ENCODE measurements at places on chromosomes 16 and 17. TPM values are rescaled to one million over a fixed set of nuclear protein-coding genes. Genes with fewer than 3 reads are reported as not detected.

Gene TPPP3
- total RNA-seq: not detected

Gene OSGIN1
- 1.2 TPM for total RNA-seq

Gene KCNH6
- total RNA-seq: not detected

Gene OSBPL7
- total RNA-seq: 21.6 TPM

Gene MSLN
- not detected for total RNA-seq

Gene CNTD1
- total RNA-seq: not detected

Gene HCRT
- total RNA-seq: not detected

- H3K36me3 ChIP-seq: no peaks in the 10 kb centered on the region
- H3K4me3 ChIP-seq: no peak overlapping the region
- DNase-seq: no peak
- peaks cover 7% of the 10 kb centered on the region for H3K27me3 ChIP-seq
- no peaks in the 10 kb centered on the region for H3K4me1 ChIP-seq
Measured at GRCh38 chr17:78870621-78871020, 30.0 kb upstream of the USP36 start.

- no peak overlapping the region for H3K27ac ChIP-seq
- H3K4me1 ChIP-seq: no peaks in the 10 kb centered on the region
- no peak overlapping the region for H3K4me3 ChIP-seq
- no peaks in the 10 kb centered on the region for H3K27me3 ChIP-seq
- no peaks in the 10 kb centered on the region for H3K36me3 ChIP-seq
Measured at GRCh38 chr17:34706029-34706428, 126.6 kb downstream of the TMEM132E start.

GRCh38 chr17:7067198-7067597 is 12.9 kb downstream of the CLEC10A start:
- no peak overlapping the region for H3K27ac ChIP-seq
- no peaks in the 10 kb centered on the region for H3K36me3 ChIP-seq
- DNase-seq: no peak
- H3K4me3 ChIP-seq: no peak overlapping the region
- no peaks in the 10 kb centered on the region for H3K4me1 ChIP-seq

GRCh38 chr17:48173191-48173984 is 65.8 kb downstream of the SNX11 start:
- H3K4me1 ChIP-seq: peaks cover 8% of the 10 kb centered on the region
- peaks cover 30% of the 10 kb centered on the region for H3K36me3 ChIP-seq
- H3K27me3 ChIP-seq: no peaks in the 10 kb centered on the region
- H3K4me3 ChIP-seq: no peak overlapping the region
- no peak for DNase-seq

- H3K4me1 ChIP-seq: no peaks in the 10 kb centered on the region
- peaks cover 4% of the 10 kb centered on the region for H3K27me3 ChIP-seq
- H3K27ac ChIP-seq: no peak overlapping the region
- no peak for DNase-seq
- H3K4me3 ChIP-seq: no peak overlapping the region
- no peaks in the 10 kb centered on the region for H3K36me3 ChIP-seq
Measured at GRCh38 chr17:31695456-31696090, 163.5 kb downstream of the COPRS start.

- DNase-seq: no peak
- H3K27me3 ChIP-seq: no peaks in the 10 kb centered on the region
- H3K27ac ChIP-seq: no peak overlapping the region
- no peaks in the 10 kb centered on the region for H3K36me3 ChIP-seq
- no peaks in the 10 kb centered on the region for H3K4me1 ChIP-seq
Measured at GRCh38 chr17:34133350-34133749, 121.7 kb upstream of the CCL2 start.

- H3K4me3 ChIP-seq: no peak overlapping the region
- no peak overlapping the region for H3K27ac ChIP-seq
- DNase-seq: no peak
- H3K4me1 ChIP-seq: no peaks in the 10 kb centered on the region
Measured at GRCh38 chr17:70869402-70870085, 700.2 kb downstream of the KCNJ2 start.

- no peak for DNase-seq
- H3K27me3 ChIP-seq: peaks cover 31% of the 10 kb centered on the region
- no peak overlapping the region for H3K4me3 ChIP-seq
- no peak overlapping the region for H3K27ac ChIP-seq
- H3K4me1 ChIP-seq: peaks cover 33% of the 10 kb centered on the region
Measured at GRCh38 chr16:75323933-75324332, 72.5 kb upstream of the BCAR1 start.

DNA sequence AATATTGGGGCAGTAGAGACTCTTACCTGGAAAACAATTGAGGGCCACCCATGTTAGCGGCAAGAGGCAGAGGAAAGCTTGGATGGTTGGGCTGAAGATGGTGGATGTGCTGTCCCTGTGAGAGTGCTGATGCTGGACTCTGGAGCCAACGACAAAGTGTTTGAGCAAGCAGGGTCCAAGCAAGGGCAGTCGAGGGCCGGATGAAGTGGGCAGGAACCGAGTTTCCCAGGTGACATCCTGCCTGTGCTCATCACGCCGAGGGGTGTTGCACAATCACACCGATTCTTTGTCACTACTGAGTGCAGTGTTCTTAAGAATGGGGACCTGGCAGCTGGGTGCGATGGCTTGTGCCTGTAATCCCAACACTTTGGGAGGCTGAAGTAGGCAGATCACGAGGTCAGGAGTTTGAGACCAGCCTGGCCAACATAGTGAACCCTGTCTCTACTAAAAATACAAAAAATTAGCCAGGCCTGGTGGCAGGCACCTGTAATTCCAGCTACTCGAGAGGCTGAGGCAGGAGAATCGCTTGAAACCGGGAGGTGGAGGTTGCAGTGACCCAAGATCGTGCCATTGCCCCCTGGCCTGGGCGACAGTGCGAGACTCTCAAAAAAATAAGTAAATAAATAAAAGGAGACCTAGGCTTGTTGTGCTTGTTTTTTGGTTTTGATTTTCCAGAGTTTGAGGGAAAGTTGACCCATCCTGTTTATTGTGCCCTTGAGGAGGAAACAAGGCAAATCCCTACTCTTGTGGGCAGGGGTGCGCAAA is 6.1 kb downstream of the PYCARD start:
- H3K27ac ChIP-seq: peak overlapping the region; percentile 65
- peaks cover 46% of the 10 kb centered on the region for H3K36me3 ChIP-seq

GRCh38 chr17:35243561-35244340 is 879 bp downstream of the SLFN5 start:
- no peaks in the 10 kb centered on the region for H3K27me3 ChIP-seq
- peak; percentile 41 for DNase-seq
- H3K36me3 ChIP-seq: peaks cover 32% of the 10 kb centered on the region
- H3K4me3 ChIP-seq: peak overlapping the region; percentile 96
- H3K27ac ChIP-seq: peak overlapping the region; percentile 96

All from activated T-helper 1 cell treated with anti-CD3 and anti-CD28 coated beads, Interleukin-12 subunit alpha, Interleukin-12 subunit beta, Interleukin-2, Interleukin-4 antibody, amounts not matched to agents 30 ng/mL and 10 ng/mL and 1 ng/mL, durations not matched to agents 14 hours and 24 hours and 36 hours (primary cell).